ENCODE measurements at places on chromosomes 13 and 19.

- no peak for DNase-seq
Measured at GRCh38 chr13:93147946-93148345, 78.7 kb upstream of the GPC6 start.

- DNase-seq, result no peak
Measured at GRCh38 chr13:29607465-29607864, 12.0 kb upstream of the SLC7A1 start.

GRCh38 chr13:34020388-34020787 lies 202.4 kb downstream of the RFC3 start:
- DNase-seq, result no peak

GRCh38 chr19:15249972-15250639 lies 17.9 kb upstream of the EPHX3 start:
- no peak for DNase-seq
